ENCODE measurements at places on chromosomes 4 and X.

DNA sequence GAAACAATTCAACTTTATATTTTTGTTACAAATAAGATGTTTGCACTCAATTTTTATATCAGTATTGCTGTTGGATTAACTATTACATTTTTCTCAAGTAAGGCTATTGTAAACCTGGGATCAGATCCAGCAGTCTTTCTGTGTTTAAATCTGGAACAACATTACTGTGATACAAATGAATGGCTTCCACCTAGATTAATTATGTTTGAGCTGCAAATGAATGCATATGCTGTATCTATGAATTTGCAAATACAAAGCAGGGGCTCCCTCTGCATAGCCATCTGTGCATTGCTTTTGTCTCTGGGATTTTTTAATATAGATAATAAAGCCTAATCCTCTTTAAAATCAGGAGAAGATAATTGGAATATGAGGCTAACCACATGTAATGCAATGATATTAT, 69.8 kb upstream of the NEIL3 start:
- DNase-seq = no peak

DNA sequence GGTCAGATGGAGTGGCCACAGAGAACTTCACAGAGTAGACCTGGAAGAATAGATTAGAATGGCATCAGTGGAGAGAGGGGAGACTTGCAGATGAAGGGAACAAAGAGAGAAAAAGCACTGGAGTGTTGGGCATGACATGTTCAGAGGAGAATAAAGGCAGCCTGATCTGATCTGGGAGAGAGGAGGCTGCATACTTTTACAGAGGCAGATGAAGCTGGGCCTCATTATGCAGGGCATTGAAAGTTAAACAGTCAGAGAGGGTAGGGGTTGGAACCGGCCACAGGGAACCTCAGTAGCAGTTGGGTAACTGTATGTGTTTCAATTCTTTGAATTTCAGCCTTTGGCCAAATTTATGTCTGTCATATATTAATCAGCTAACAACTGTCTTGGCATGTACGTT, 61.2 kb downstream of the SH3BGRL start:
- DNase-seq = no peak

DNA sequence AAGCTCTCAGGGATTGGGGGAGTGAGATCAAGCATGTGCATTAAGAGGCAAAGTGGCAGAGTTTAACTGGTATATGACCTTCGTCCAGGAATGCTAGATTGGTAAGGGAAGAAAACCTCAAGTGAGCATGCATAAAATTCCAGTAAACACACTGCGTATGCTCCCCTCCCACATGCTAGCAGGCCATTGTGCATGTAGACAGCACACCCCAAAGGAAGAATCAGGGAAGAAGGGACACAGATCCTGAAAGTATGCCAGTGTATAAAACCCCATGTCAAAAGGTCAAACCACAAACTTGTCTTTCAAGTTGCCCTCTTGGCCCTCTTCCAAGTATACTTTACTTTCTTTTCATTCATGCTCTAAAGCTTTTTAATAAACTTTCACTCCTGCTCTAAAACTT, 405.2 kb upstream of the CNKSR2 start:
- peak; percentile 10 for DNase-seq

DNA sequence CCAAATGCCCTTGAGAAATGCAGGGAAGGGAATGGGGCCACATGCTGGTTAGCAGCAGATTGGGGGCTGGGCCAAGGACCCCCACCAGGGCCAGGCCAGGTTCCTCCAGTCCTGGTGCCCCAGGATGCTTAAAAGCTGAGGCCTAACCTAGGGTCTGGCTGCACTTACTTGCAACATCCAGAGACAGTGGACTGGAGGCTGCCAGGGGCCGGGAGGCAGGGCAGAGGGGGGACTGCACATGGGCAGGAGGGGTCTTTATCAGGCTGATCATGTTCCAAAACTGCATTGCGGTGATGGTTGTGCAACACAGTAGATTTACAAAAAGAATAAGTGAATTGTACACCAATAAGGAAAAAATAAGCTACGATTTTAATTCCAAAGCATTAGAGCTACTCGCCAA, 36.8 kb upstream of the C4orf50 start:
- no peak for DNase-seq

GRCh38 chrX:53440621-53441517, 6.7 kb upstream of the HSD17B10 start:
- DNase-seq = peak; percentile 62

- peak; percentile 31 for DNase-seq
Measured at GRCh38 chr4:76377911-76378310, 43.0 kb downstream of the CCDC158 start.

- no peak for DNase-seq
Measured at GRCh38 chrX:105241056-105241455, 20.6 kb upstream of the TEX13A start.

DNA sequence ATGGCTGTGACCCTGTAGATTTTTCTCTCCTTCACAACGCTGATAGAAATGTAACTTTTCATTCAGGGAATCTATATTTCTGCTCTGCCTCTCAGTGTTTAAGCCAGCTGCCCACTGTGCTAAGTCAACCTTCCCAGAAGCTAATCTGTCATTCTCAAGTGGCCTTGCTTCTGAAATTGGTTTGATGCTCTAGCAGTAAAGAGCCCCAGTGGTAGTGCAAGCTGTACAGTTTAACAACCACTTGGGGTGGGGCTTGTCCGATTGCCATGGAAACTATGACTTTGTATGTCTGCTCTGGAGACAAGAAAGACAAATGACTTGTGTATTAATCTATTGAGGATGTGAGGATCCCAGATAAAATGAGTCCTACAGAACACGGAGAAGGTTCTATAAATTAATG, 620.9 kb upstream of the GALNT7 start:
- DNase-seq = no peak

GRCh38 chr4:187961171-187961570, 34.4 kb upstream of the ZFP42 start:
- no peak for DNase-seq

GRCh38 chr4:154612472-154613414, at the start of gene FGG:
TSS of gene FGG (minus strand) at chr4:154612656. CDS start at chr4:154612609, 47 bp downstream.
- DNase-seq = no peak

DNA sequence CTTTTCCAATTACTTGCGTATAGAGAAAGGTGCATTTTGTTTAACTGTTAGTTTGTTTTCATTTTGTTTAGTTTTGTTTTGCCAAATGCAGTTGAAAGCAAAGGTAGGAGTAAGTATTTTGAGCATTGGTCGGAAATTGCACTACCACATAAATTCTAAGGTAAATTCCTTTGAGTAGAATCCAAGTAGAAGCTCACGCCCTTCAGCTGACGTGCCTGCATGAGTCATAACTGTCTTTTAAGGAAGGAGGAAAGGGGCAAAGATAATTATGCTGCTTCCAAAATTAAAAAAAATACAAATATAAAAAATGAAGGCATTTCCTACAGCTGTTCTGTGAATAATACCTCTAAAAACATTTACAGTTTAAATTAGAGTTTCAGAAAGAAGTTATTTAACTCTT, 110.2 kb upstream of the MYOZ2 start:
- peak; percentile 33 for DNase-seq

GRCh38 chr4:4868040-4868757, 8.7 kb downstream of the MSX1 start:
- no peak for DNase-seq

DNA sequence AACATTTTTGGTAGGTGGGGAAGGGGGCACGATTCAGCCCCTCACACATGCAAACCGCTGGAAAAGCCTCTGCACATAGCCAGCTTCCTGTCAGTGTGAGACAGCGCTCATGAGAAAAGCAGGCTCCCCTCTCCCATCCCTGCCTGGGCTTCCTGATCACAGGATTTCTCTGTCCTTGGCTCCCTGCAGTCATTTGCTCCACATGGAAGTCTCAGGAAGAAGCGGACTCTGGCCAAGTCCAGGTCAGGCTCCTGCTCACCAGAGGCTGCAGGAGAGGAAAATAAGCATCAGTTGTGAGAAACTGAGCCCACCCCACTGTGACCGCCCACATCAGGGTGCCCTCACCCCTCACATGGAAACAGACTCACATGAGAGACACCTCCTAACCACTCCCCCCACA, 664.3 kb upstream of the TENM3 start:
- no peak for DNase-seq

- peak; percentile 2 for DNase-seq
Measured at GRCh38 chrX:87572901-87573300, 55.3 kb downstream of the KLHL4 start.

DNA sequence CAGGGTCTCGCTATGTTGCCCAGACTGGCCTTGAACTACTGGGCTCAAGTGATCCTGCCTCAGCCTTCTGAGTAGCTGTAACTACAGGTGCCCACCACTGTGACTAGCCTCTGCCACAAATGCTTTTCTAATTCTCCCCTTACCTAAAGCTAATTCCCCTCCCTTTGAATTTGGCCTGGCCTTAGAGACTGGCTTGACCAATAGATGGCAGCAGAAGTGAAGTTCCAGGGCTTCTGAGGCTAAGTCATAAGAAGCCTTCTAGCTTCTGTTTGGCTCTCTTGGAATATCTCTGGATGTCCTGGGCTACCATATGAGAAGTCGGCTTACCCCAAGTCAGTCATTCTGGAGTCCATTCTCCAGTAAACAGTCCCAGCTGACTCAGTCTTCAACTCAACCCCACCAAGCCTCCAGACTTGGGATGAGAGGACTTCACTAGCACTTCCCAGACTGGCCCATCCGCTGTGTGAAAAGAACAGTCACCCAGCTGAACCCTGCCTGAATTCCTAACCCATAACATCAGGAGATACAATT, 61.0 kb downstream of the HPRT1 start:
- DNase-seq = peak; percentile 18

DNA sequence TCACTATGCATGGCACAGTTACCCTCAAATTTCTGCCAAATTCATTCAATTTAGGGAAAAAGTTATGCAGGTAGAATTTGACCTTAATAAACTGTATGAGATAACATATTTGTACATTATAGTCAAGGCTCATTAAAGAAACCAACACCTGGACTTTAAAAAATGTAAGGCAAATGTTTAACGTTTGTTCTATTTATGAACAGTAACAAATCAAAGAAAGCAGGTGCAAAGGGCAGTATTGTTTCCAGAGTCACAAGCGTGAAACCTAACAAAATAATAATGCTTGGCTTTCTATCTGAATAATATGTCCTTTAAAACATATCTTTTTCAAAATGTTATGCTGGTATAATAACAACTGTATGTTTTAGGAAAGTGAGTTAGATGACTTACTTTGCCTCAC, 41.2 kb downstream of the LIN54 start:
- no peak for DNase-seq

DNA sequence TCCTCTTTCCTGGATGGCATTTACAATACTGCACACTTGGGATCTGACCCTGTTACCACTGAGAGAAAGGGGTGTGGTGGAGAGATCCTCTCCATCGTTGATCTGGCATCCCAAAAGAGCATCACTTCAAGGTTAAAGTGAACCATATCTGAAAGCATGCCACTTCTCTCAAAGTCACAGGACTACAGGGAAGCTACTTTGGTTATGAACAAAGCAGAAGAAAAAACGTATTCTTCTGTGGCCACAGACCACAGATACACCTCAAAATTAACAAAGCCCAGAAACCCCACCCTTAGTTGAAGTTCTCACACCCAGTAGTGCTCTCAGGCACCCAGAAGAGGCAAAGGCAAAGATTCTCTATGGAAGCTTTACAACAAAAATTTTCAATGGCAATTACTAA, 108.3 kb downstream of the JADE1 start:
- no peak for DNase-seq

- no peak for DNase-seq
Measured at GRCh38 chr4:167183036-167183435, 51.3 kb downstream of the SPOCK3 start.

DNA sequence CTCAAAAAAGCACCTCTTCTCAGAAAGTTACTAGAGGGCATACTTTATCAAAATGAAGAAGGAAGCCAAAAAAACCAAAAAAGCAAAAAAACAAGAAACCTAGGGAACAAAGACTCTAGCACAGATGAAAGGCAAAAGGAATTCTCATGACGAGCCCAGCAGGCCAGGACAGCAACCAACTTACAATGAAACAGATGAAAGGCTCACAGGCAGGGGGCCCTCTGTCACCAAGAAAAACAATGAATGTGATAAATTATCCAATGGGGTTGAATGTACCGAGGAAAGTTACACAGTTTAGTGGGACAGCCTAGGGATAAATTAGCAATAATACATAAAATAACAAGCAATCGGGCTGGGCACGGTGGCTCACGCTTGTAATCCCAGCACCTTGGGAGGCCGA, 79.0 kb downstream of the GPR82 start:
- DNase-seq = no peak

DNA sequence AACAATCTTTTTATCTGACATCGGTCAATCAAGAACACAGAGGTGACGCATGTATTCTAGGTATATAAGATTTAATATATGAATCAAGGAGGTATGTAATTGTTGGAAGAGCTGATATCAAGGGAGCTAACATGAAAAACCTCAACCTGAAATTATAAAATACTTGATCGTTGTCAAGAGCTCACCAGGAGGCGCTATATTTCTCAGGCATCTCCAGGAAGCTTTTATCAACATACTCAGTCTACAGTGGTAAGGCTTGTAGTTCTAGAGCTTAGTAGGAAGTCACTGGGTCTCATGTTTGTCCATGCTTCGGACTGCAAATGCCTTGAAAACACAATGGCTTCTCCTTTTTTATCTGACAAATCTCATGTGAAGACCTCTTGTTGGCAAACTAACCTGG, 156.1 kb downstream of the GRXCR1 start:
- no peak for DNase-seq

DNA sequence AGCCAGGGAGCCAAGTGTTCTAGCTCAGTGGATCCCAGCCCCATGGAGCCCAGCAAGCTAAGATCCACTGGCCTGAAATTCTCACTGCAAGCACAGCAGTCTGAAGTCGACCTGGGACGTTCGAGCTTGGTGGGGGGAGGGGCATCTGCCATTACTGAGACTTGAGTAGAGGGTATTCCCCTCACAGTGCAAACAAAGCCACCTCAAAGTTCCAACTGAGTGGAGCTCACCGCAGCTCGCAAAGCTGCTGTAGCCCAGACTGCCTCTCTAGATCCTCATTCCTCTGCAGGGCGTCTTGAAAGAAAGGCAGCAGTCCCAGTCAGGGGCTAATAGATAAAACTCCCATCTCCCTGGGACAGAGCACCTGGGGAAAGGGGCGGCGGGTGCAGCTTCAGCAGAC, 226.3 kb downstream of the ZIC3 start:
- no peak for DNase-seq

GRCh38 chr4:184265546-184266351, 48.1 kb upstream of the ENPP6 start:
- DNase-seq = peak; percentile 70

DNA sequence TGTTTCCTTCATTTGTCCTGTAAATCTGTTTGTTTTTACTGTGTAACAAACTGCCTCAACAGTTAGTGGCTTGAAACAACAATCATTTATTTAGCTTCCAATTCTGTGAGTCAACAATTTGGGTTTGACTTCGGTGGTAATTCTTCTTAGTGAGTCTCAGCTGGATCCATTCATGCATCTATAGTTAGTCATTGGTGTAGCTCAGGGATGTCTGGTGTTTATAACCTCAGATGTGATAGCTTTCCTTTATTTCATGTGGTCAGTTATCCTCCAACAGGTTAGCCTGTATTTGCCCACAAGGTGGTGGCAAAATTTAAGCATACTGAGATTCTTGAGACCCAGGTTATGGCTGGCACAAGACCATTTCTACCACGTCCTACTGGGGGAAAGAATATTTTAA, 1267.2 kb downstream of the RAPGEF2 start:
- DNase-seq = no peak

- DNase-seq = peak; percentile 18
Measured at GRCh38 chrX:97389761-97390192, 506.1 kb downstream of the RPA4 start.
